ENCODE measurements at places on chromosomes 12 and 14.
A peak's percentile ranks its signal among the peaks of the same experiment; 100 is the strongest.

GRCh38 chr14:105336477-105337287 is 22.1 kb downstream of the PACS2 start:
- DNase-seq, result no peak

DNA sequence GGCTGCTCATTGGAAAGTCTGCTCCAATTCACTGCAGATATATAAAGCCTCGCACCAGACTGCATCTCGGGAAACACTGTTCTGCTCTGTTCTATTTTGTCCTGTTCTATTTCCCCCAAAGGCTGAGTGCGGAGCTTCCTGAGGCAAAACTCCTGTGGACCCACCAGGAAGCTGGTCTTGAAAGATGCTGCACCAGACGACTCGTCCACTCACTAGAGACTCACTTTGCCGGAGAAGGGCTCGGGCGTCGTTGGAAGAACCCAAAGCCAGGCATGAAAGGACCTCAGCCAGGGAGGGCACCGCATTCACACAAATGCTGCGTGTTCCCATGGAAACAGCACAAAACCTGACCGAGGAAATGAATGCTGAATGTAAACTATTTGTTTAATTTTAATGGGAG is 331.2 kb upstream of the SFSWAP start:
- DNase-seq, result no peak

DNA sequence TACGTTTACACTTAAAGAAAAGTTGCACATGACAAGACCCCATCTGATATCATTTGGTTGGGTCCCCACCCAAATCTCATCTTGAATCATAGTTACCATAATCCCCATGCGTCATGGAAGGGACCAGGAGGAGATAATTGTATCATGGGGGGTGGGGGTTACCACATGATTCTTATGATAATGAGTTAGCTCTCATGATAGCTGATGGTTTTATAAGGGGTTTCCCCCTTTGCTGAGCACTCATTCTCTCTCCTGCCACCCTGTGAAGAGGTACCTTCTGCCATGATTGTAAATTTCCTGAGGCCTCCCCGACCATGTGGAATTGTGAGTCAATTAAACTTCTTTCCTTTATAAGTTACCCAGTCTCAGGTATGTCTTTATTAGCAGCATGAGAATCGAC is 60.3 kb downstream of the PHLDA1 start:
- no peak for DNase-seq

GRCh38 chr14:104393898-104394381 is 185.6 kb upstream of the C14orf180 start:
- no peak for DNase-seq

DNA sequence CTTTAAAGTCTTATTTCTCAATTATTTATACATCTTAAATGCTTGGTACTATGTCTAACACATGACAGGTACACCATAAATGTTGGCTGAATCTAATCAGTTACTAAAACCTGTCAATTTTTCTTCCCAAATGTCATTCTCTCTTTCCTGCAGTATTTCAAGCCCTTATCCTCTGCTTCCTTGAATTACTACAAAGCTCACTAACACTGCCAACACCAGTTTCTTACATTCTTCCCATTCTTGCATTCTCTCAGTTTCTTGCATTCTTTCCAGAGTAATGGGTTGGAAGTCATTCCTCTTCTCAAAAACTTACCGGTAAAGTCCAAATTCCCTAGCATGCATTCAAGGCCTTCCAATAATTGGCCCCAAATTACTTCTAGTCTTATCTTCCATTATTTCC is 9.6 kb upstream of the SMARCC2 start:
- DNase-seq, result no peak

DNA sequence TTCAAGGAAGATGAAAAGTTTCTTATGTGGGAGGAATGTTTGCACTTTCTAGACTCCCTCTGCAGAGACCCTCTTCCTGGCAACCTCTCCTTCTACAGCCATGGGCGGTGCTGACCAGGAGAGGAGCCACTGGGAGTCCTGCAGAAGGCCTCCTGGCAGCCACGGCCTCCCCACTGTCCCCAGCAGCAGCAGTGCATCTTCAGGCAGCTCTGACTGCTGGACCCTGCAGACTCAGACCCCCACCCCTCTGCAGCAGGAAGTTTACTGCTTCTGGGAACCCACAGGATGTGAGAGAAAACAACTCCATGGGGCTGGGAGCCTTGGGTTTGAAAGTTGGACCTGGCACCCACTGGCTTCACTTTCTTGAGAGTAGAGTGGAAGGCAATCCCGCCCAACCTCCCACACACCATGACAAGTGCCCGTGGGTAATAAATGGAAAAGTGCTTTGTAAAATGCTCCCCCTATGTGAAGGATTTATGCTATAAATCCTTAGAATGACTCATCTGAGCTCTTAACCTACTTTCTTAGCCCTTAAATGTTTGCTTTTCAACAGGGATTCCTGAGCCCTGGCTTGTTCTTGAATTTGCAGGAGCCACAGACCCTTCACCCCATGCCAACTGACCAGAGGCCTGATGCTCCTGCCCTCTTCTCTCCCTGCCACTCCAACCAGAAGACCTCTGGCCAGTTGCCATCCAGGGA is 37.5 kb upstream of the DDX11 start:
- no peak for DNase-seq

DNA sequence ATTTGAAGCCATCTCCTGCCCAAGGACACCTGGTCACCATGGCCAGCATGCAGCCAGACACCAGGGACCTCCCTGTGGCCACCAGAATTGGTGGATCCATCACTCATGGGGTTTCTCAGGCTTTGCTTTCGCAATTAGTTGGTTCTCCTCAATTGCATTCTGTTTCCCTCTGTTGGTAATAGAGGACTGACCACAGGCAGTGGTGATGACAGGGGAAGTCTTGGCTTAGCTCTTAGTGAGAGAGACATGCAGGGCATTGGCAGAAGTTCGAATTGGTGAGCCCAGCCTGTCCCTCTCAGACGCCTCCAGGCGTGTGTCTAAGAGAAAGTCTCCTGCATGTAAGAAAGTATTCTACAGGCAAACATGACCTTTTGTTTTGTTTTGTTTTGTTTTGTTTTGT is 21.3 kb downstream of the HCAR2 start:
- no peak for DNase-seq

DNA sequence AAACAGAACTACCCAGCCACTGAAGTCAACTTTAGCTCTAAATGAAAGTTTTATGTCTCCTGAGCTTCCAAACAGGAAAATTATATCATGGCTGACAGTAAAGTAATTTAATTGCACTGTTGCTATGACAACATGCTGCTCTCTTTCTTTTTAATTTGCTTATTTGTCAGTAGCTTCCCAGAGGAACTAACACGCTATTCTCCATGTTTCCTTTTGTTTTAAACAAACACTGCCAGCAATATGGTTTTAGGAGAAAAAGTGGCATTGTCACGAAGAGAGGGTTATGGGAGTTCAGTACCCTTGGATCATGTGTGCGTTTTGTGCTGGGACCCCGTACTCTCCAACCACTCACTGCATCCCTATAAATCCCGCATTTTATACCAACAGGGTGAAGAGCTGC is 1.9 kb downstream of the FOXN3 start:
- peak; percentile 18 for DNase-seq

GRCh38 chr12:98594050-98594835 is 757 bp downstream of the SLC25A3 start:
- peak; percentile 69 for DNase-seq

GRCh38 chr12:12717586-12718380 is 615 bp downstream of the CDKN1B start:
- DNase-seq, result peak; percentile 74

DNA sequence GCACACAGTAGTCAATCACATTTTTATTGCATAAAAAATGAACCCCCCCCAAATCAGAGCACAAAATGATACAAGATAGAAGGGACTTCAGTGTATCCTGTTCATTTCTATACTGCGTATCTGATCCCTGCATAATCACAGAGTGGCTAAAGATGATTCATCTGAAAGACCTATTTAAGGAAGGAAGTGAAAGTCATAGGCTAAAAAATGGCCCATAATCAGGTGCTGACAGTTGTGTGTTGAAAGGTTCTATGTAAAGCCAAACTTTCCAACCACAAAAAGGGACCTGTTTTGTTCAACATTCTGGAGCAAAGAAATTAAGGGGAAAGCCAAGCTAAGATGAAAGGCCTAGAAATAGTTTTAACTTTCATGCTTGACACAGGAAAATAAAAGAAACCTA is 147.8 kb upstream of the ATP2B1 start:
- DNase-seq, result no peak

- no peak for DNase-seq
These were observed 15.1 kb downstream of the BCAT1 start for GRCh38 chr12:24933694-24934407.

DNA sequence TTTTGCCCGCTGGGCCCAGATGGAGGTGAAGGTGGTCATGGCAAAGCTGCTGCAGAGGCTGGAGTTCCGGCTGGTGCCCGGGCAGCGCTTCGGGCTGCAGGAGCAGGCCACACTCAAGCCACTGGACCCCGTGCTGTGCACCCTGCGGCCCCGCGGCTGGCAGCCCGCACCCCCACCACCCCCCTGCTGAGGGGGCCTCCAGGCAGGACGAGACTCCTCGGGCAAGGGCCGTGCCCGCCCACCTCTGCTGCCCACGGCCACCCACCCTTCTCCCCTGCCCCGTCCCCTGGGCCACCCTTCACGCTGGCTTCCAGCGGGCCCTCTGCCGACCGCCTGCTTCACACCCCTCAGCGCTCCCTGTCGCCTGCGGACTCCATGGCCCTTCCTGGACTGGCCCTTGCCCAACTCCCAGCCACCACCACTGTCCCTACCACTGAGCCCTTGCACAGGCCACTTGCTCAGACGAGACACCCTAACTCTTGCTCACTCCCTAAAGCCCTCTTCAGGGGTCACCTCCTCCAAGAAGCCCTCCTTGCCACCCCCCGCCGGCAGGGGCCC is 42.5 kb downstream of the CYP46A1 start:
- no peak for DNase-seq

DNA sequence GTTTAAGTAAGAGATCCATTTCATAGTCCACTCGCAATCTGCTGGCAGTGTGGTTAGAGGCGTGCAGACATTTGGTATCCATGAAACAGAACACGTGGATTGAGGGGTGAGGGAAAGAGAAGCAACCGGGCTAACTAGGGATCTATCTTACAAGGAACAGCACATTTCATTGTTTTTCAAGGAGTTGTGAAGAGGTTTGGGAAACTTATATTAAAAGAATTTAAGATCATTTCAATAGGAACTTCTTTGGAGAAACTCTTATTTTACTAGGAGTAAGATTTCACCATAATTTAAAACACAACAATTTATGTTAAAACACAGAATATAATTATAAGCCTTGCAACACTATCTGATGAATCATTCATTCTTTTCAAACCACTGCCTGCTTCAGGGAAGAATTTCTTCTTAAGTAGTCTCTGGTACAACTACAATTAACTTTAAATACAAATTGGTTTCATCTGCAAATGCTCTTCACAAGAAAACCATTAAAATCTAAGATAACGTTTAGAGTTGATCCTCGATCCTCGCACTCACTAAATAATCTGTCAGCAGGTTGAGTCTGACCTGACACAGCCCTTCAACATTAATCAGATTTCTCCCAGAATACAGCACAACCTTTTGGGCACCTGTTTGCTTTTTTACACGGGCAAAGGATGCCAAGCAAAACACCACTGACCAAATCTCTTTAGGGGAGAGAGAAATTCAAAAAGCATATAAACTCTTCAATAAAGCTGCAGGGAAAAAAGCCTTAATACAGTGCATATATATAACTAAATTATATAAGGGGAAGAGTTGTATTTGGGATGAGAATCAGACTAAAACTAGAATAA is 27.3 kb downstream of the PPTC7 start:
- no peak for DNase-seq

GRCh38 chr12:103207936-103208335 is 250.5 kb downstream of the ASCL1 start:
- DNase-seq, result no peak

GRCh38 chr12:124742678-124743077 is 121.0 kb downstream of the SCARB1 start:
- DNase-seq, result no peak

DNA sequence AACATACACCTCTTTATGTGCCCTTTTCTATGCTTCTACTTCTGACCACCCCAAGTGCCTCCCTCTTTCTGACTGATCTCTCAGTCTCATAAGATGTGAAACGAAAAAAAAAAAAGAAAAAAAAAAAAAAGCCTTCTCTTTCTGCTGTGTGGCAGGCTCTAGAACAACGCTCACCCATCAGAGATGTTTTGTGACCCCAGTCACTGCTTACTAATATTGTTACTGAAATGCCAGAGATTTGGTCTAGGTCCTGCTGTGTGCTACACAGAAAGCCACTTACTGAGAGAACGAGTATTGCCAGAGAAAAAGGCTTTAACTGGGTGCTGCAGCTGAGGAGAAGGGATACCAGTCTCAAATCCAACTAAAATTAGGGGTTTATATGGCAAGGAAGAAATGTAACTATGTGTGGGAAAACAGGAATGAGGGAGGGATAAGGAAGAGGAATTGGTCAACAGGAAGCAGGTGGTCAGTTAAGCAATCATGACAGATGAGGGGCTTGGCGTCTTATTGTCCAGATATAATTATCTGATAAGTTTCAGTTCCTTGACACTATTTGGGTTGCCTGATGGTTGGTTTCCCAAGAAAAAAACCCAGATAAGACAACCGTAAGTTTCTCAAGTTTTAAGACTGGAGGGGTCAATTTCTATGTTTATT is 149.0 kb downstream of the NAV3 start:
- DNase-seq, result no peak

- no peak for DNase-seq
These were observed 323.9 kb downstream of the TMEM132D start for GRCh38 chr12:129579879-129580278.

GRCh38 chr12:46830731-46831334 is 5.0 kb upstream of the SLC38A4 start:
- no peak for DNase-seq

DNA sequence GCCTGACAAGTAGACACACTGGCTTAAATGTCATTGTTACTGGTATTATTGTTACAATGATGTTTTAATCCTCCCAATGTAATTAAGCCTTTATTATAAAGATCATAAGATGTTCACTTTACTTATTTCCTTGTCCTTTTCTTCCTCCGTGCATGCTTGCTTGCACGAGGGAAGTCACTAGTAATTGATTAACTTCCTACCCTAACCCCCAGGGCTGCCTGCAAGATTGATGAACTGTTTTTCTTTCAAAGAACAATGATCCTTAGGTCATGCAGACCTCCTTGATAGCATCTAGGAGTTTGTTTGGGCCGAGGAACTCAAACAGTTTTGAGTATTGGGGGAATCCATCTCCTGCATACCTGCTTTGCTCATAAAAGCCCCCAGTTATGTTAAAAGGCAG is 43.0 kb downstream of the GLRX5 start:
- DNase-seq, result no peak

DNA sequence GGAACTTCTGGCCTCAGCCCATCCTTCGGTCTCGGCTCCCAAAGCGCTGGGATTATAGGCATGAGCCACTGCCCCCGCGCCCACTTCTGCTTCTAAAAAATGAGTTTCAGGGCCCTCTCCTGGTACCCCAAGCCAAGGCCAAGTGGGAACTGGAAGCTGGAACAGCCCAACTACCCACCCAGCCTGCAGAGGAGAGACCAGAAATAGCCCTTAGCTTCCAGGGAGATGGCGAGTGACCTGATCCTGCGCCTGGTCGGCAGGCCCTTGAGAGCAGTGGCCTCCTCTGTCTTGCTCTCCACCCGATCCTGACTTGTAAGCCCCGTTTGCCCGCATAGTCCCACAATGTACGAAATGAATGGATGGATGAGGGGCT is 31.2 kb upstream of the PLEKHG6 start:
- no peak for DNase-seq

Data from hematopoietic multipotent progenitor cell treated with erythropoietin and hydrocortisone succinate and interleukin-3 and kit ligand, for 17 days (in vitro differentiated cells).